ENCODE measurements at places on chromosomes 12 and 14.
A peak's percentile ranks its signal among the peaks of the same experiment; 100 is the strongest.

DNA sequence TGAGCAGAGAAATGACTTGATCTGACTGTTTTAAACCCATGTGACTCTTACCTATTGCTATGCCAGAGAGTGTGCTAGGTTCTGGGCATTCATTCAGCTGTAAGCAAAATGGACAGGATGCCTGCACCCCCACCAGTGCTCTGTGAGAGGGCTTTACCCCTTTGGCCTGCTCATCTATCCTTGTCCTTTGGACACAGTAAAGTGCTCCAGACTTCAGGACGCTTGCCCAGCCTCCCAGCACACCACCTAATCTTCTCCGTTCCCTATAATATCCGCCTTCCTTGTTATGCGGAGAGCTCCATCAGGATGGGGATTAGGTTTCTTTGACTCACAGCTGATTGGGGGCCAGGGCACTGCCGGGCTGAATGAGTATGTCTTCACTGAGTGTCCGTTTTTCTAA lies 4.4 kb upstream of the ZNF839 start:
- no peak for DNase-seq

DNA sequence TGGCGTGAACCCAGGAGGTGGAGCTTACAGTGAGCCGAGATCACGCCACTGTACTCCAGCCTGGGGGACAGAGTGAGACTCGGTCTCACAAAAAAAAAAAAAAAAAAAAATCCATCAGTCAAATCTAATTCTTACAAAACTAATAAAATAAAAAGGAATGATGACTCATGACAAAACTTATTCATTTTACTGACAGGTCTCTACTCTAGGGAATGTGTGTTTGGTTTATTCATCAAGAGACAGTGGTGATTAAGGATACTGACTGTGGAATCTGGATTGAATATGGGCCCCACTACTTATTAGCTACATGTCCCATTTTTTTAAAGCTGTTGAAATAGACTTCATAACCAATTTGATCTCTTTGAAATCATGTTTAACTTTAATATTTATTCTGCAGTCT lies 29.3 kb upstream of the GAS2L3 start:
- no peak for DNase-seq

- DNase-seq, result no peak
Observed at GRCh38 chr12:130184404-130185090, 22.3 kb downstream of the FZD10 start.

- peak; percentile 44 for DNase-seq
Observed at GRCh38 chr12:62604871-62605270, 138.2 kb downstream of the MON2 start.

DNA sequence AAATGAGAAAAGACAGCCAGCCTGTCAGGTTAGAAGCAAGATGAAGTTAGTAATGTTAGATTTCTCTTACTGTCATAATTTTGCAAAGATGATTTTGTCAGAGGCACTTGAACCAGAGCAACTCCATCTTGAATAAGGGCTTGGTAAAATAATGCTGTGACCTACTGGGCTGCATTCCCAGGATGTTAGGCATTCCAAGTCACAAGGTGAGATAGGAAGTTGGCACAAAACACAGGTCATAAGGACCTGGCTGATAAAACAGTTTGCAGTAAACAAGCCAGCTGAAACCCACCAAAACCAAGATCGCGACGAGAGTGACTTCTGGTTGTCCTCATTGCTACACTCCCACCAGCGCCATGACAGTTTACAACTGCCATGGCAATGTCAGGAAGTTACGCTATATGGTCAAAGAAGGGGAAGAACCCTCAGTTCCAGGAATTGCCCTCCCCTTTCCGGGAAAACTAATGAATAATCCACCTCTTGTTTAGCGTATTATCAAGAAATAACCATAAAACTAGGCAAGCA lies 1313.5 kb upstream of the TMEM132C start:
- DNase-seq, result no peak

DNA sequence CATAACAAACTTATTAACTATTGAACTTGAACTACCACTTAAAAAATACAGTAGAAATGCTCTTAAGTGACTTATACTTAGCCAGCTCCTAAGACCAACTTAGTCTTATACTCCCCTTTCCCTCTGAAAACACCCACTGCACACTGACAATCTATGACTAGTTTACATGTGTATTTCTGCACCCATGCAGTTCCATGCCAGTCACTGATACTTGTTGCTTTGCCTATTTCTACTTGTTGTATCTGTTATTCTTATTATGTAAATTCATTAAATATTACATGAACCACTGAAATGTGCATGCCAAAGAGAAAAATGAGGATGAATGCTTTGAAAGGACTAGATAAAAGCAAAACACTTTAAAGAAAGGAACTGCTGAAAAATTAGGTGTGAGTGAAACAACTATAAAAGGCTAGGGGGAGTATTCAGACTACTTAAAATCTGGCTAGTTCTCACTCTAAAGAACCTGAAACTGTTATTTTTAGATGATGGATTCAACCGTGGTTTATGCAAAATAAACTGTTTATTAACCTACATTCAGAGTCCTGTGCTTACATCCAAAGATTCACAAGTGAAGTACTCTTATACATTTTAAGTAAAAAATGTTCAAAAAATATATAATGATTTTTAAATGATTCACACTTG lies 74.7 kb downstream of the RPS6KA5 start:
- no peak for DNase-seq

- DNase-seq, result no peak
Observed at GRCh38 chr12:116540622-116541152, 18.5 kb upstream of the MAP1LC3B2 start.
